Thoracic aorta (tissue), 2 donors: ENCODE measurements at places on chromosomes 4 and X.

DNA sequence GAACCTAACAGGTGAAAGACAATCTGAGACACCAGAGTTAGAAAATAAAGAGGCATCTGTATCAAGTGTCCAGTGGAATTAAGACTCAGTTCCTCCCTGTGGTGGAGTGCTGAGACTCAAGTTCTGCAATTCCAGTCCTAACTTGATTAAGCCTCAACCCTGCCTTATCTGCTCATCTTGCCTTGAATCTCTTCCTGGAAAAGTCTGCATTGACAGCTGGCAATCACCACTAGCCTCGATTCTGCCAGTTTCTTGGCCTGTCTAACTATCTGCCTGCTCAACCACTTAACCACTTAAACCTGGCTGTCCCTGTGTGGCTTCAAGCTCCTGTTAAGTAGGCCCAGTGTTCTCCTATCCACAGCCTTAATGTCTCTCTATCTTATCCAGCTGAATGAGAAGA, 22.4 kb upstream of the NEIL3 start:
- no peak for DNase-seq
- H3K36me3 ChIP-seq: no peaks in the 10 kb centered on the region
- no peak overlapping the region for H3K27ac ChIP-seq
- H3K27me3 ChIP-seq: no peaks in the 10 kb centered on the region
- no peak overlapping the region for H3K4me3 ChIP-seq

DNA sequence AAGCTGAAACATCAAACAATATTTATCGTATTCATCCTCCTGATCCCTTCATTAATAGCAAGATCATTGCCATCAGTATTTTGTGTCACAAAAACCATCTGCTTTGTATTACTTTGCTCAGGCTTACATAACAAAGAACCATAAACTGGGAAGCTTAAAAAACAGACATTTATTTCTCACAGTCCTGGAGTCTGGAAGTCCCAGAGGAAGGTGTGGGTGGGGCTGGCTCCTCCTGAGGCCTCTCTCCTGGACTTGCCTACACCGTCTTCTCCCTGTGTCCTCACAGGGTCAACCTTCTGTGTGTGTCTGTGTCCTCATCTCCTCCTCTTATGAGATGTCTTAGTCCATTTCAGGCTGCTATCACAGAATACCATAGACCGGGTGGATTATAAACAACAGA, 61.3 kb upstream of the MXRA5 start:
- no peaks in the 10 kb centered on the region for H3K27me3 ChIP-seq
- DNase-seq: no peak
- H3K4me3 ChIP-seq: no peak overlapping the region
- no peaks in the 10 kb centered on the region for H3K4me1 ChIP-seq

- H3K4me3 ChIP-seq: no peak overlapping the region
- no peaks in the 10 kb centered on the region for H3K27me3 ChIP-seq
- DNase-seq: no peak
- no peaks in the 10 kb centered on the region for H3K36me3 ChIP-seq
- no peaks in the 10 kb centered on the region for H3K4me1 ChIP-seq
- no peak overlapping the region for H3K27ac ChIP-seq
These were observed 170.8 kb downstream of the STK32B start for GRCh38 chr4:5222047-5222446.

DNA sequence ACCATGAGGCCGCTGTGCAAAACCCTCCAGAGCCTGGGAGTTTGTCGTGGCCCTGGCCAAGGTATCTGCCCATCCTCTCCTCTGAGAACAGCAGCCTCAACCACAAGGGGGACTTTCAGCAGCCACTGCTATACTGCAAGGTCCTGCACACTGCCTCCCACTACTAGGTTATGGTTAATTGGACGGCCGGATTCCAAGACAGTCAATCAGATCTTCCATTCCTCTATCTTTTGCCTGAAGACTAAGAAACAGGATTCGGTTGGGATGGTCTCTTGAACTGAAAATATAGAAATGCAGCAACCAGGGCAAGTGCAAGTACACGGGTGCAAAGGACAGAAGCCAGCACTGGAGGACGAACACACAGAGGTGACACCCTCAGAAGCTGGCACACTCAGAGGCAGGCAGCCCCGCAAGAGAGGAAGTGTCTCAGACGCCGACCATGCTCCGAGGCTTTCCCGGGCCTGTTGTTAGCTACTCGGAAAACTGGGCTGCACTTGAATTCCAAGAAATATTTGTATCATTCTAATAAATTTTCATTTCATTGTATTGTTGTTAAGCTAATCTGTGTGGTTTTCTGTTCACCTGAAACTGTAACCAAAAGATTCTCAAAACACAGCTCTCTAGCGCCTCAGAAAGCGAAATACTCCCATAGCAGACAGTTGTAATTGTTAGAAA, 63.3 kb downstream of the AFAP1 start:
- H3K4me1 ChIP-seq: peaks cover 27% of the 10 kb centered on the region
- H3K4me3 ChIP-seq: peak overlapping the region; percentile 44
- no peak for DNase-seq
- H3K27me3 ChIP-seq: no peaks in the 10 kb centered on the region
- H3K27ac ChIP-seq: peak overlapping the region; percentile 13
- no peaks in the 10 kb centered on the region for H3K36me3 ChIP-seq

- no peaks in the 10 kb centered on the region for H3K36me3 ChIP-seq
- H3K27ac ChIP-seq: no peak overlapping the region
- no peak for DNase-seq
- no peaks in the 10 kb centered on the region for H3K4me1 ChIP-seq
- no peak overlapping the region for H3K4me3 ChIP-seq
These were observed 75.4 kb downstream of the FBXW7 start for GRCh38 chr4:152460488-152460887.

DNA sequence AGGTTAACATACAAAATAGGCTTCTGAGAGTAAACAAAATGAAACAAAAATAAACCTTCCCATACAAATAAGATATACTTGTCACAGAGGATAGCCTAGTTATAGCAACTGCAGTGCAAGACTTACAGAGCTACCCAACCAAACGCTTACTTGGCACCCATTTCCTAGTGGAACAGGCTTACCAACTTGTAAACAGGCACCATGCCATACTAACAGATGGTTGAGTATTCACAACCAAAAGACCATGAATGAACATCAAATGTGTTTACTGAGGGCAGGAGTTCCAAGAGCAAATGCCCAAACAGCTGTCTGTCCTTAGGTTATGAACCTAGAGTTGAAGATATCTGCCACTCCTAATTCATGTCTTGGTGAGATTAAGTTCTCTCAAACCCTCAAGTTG, 2629.2 kb downstream of the PCDH7 start:
- H3K4me1 ChIP-seq: no peaks in the 10 kb centered on the region
- H3K4me3 ChIP-seq: no peak overlapping the region
- no peaks in the 10 kb centered on the region for H3K36me3 ChIP-seq
- H3K27ac ChIP-seq: no peak overlapping the region
- DNase-seq: no peak

GRCh38 chrX:10568428-10568827, 52.0 kb downstream of the MID1 start:
- no peaks in the 10 kb centered on the region for H3K4me1 ChIP-seq
- H3K27ac ChIP-seq: no peak overlapping the region
- H3K27me3 ChIP-seq: no peaks in the 10 kb centered on the region
- no peak overlapping the region for H3K4me3 ChIP-seq
- no peak for DNase-seq
- H3K36me3 ChIP-seq: no peaks in the 10 kb centered on the region

DNA sequence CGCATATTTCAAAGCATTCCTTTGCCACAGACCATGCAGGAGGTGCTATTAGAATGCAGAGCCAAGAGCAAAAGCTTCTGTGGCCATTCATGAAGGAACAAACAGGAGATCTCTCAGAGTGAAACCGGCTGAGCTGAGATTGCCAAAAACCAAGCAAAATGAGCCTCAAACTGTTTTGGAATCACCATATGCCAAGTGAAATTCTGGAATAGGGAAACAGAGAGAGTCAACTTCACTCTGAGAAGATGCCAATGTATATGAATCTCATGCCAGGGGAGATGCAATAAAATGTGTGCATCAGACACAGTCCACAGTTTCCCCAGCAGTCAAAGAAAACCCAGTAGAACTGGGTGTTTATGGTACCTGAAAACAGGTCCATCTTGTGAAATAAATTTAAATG, 42.3 kb downstream of the SRPX start:
- H3K27ac ChIP-seq: no peak overlapping the region
- no peak overlapping the region for H3K4me3 ChIP-seq
- H3K27me3 ChIP-seq: no peaks in the 10 kb centered on the region
- H3K4me1 ChIP-seq: no peaks in the 10 kb centered on the region
- no peak for DNase-seq
- no peaks in the 10 kb centered on the region for H3K36me3 ChIP-seq

DNA sequence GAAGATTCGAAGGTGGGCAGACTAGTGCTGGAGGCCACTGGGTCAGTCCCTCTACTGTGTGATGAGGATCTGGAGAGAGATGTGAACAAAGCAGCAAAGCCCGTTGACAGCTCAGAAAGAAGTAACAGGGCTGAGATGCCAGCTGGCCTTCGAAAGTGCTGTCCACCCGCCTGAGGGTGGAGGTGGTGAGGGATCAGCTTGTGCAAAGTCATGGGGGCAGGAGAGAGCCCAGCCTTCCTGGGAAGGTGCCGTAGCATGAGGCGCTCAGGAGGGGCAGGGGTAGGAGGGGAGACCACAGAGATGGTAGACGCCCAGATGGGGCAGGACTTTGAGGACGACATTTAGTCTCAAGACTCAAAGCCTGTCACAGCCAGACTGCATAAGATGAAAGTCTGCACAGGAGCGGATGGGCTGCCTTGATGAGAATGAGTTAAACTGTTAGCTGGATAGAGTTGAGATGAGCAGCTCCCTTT, 19.7 kb downstream of the TBC1D14 start:
- H3K4me1 ChIP-seq: peaks cover 7% of the 10 kb centered on the region
- H3K4me3 ChIP-seq: no peak overlapping the region
- no peak for DNase-seq

DNA sequence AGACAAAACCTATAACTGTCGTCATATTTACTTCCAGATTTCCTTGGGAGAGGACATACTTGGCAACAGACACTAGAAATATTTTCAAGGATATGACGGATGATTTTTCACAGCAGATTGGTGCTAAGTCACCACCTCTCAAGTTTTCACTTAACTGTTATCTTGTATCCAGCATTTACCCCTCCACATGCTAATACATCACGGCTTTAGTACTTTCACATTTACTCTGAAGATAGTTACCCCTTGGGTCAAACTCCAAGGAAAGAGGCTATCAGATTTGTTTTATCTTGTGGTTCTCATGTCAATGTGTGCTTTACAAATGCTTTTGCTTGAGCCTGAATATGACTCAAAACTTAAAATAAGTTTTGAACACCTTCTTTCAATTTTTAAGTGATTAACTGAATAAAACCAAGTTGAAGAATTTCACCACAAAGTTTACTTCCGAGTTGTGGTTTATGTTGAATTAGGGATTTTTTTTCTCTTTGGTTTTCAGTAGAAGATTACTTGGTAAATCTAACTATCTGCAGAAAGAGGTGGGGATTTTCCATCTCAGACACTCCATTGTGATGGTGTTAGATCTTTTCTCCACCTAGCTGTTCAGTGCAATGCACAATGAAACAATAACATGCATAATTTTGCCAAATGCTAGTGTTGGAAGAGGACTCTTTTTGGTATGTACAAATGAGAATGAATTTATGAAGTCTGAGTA, 75.4 kb upstream of the FAT1 start:
- no peaks in the 10 kb centered on the region for H3K27me3 ChIP-seq

- H3K27me3 ChIP-seq: no peaks in the 10 kb centered on the region
- no peak overlapping the region for H3K4me3 ChIP-seq
- peaks cover 21% of the 10 kb centered on the region for H3K4me1 ChIP-seq
- no peaks in the 10 kb centered on the region for H3K36me3 ChIP-seq
These were observed 34.7 kb downstream of the SLC25A5 start for GRCh38 chrX:119502727-119503483.

GRCh38 chr4:72767618-72768302, 198.7 kb upstream of the ADAMTS3 start:
- no peak for DNase-seq
- no peaks in the 10 kb centered on the region for H3K27me3 ChIP-seq
- H3K27ac ChIP-seq: peak overlapping the region; percentile 74

GRCh38 chr4:142615324-142615665, 230.8 kb downstream of the INPP4B start:
- peaks cover 3% of the 10 kb centered on the region for H3K4me1 ChIP-seq
- H3K4me3 ChIP-seq: no peak overlapping the region
- H3K27me3 ChIP-seq: no peaks in the 10 kb centered on the region
- no peak overlapping the region for H3K27ac ChIP-seq
- no peak for DNase-seq
- no peaks in the 10 kb centered on the region for H3K36me3 ChIP-seq

DNA sequence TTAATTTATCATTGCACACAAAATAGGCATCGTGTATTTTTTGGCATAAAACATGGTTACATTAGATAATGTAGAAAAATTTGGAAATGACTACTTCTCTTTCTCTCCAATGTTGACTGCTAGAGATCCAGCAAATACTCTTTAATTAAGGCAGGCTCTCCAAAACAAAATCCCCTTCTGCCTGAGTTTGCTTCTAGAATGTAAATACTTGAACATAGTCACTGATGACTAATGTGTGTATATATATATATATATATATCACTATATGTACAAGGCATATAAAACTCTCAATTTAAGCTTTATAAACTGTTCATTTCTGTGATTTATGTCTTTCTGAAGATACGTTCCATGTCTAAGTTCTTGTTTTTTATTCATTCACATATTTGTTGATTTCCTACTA, 67.2 kb upstream of the CAMK2D start:
- peaks cover 9% of the 10 kb centered on the region for H3K4me1 ChIP-seq
- no peaks in the 10 kb centered on the region for H3K36me3 ChIP-seq
- no peak for DNase-seq
- H3K27me3 ChIP-seq: no peaks in the 10 kb centered on the region
- no peak overlapping the region for H3K4me3 ChIP-seq
- H3K27ac ChIP-seq: no peak overlapping the region

DNA sequence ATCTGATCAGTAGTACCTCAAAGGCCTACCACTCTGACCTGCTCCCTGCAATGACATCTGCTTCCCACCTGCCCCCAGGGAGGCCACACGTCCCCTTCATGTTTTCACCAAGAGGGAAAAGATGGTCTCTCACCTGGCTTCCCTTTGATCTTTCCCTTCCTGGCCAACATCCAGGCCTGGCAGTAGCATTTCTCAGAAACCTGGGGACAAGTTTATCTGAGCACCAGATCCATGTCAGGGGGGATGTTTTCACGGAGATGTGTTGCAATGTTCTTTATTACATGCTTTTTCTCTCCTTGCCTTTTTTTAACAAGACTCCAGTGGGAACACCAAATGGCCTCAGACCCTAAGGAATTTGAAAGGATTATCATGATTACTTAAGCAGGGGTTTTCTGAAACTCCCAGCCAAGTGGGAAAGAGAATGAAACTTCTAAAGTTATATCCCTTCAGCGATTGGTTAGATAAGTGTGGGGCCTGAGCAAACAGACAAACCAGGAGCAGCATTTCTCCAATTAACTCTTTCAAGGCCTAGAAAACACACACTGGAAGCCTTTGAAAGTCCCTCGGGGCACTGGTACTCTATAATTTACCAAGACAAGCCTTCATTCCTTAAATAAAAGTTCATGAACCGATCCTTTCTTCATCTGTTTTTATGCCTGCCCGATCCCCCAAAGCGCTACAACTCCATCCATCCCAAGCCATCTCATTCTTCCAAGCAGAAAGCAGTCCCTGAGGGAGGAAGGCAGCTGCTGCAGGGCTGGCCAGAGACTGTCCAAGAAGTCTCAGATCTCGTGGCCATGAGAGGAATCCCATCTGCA, 94.1 kb downstream of the BCOR start:
- no peaks in the 10 kb centered on the region for H3K36me3 ChIP-seq
- no peak overlapping the region for H3K4me3 ChIP-seq
- H3K27ac ChIP-seq: no peak overlapping the region
- H3K27me3 ChIP-seq: no peaks in the 10 kb centered on the region
- DNase-seq: no peak

- H3K36me3 ChIP-seq: no peaks in the 10 kb centered on the region
- no peaks in the 10 kb centered on the region for H3K4me1 ChIP-seq
- no peak overlapping the region for H3K4me3 ChIP-seq
- no peak for DNase-seq
These were observed 148.4 kb upstream of the ITM2A start for GRCh38 chrX:79515529-79515928.
